Myometrial cell (primary cell): ENCODE measurements at places on chromosomes 2 and 18. TPM values are rescaled to one million over a fixed set of nuclear protein-coding genes. Genes with fewer than 3 reads are reported as not detected.

Gene CABYR
- total RNA-seq = 4.0 and 15.1 TPM in 2 replicates

Gene DSC3
- total RNA-seq = 0.58 and 0.89 TPM in 2 replicates

Gene PECR
- total RNA-seq = 12.2 and 17.9 TPM in 2 replicates

Gene LYPD6
- total RNA-seq = 3.2 and 4.3 TPM in 2 replicates

Gene EHBP1
- total RNA-seq = 34.6 and 34.9 TPM in 2 replicates

Gene FN1
- 2,659 and 3,112 TPM in 2 replicates for total RNA-seq

Gene IL36G
- total RNA-seq = not detected in 2 replicates

Gene MCEE
- total RNA-seq = 15.2 and 23.4 TPM in 2 replicates

Gene FKBP1B
- total RNA-seq = 8.4 and 11.5 TPM in 2 replicates

Gene SGO2
- 9.8 and 17.0 TPM in 2 replicates for total RNA-seq

Gene NEU4
- not detected in 2 replicates for total RNA-seq

Gene SLC39A6
- total RNA-seq = 37.8 and 46.3 TPM in 2 replicates

Gene RIT2
- not detected in 2 replicates for total RNA-seq

Gene FAHD2A
- 25.1 and 36.7 TPM in 2 replicates for total RNA-seq

Gene SERPINB11
- not detected in 2 replicates for total RNA-seq

Gene KCNG2
- total RNA-seq = 1.2 and 3.0 TPM in 2 replicates

Gene PRSS56
- not detected in 2 replicates for total RNA-seq

Gene CYP26B1
- 0.18 and 0.29 TPM in 2 replicates for total RNA-seq

Gene NAT8
- not detected in 2 replicates for total RNA-seq

Gene GAL3ST2
- not detected in 2 replicates for total RNA-seq

Gene TANC1
- 13.0 and 13.6 TPM in 2 replicates for total RNA-seq

Gene PLCD4
- total RNA-seq = 0.29 and 0.35 TPM in 2 replicates

Gene MBD5
- total RNA-seq = 13.6 and 17.6 TPM in 2 replicates

Gene SERTAD2
- 7.8 and 9.9 TPM in 2 replicates for total RNA-seq

Gene MC2R
- not detected in 2 replicates for total RNA-seq

Gene MALT1
- 19.3 and 22.5 TPM in 2 replicates for total RNA-seq

Gene NETO1
- 0.18 and 0.29 TPM in 2 replicates for total RNA-seq

Gene SLC25A12
- total RNA-seq = 10.7 and 14.2 TPM in 2 replicates

Gene RAB11FIP5
- 22.2 and 24.5 TPM in 2 replicates for total RNA-seq

Gene TACR1
- total RNA-seq = not detected in 2 replicates

Gene PLB1
- total RNA-seq = 1.9 and 4.6 TPM in 2 replicates

Gene MALL
- total RNA-seq = 204 and 210 TPM in 2 replicates
